HFFc6 (cell line): ENCODE measurements at places on chromosomes 6 and 20. TPM values are rescaled to one million over a fixed set of nuclear protein-coding genes. Genes with fewer than 3 reads are reported as not detected.

Gene HAO1
- not detected in 3 replicates for total RNA-seq

Gene LHFPL5
- total RNA-seq = not detected in 2 replicates

Gene MYL9
- total RNA-seq = 1,215 to 1,613 TPM (median 1,302 TPM) in 3 replicates

Gene COL9A3
- total RNA-seq = 0.07 to 0.34 TPM in 2 of 3 replicates, not detected in the other

Gene GPSM3
- total RNA-seq = 3.5 to 7.9 TPM (median 4.1 TPM) in 3 replicates

Gene WDR46
- total RNA-seq = 74.8 to 94.9 TPM (median 77.8 TPM) in 3 replicates

DNA sequence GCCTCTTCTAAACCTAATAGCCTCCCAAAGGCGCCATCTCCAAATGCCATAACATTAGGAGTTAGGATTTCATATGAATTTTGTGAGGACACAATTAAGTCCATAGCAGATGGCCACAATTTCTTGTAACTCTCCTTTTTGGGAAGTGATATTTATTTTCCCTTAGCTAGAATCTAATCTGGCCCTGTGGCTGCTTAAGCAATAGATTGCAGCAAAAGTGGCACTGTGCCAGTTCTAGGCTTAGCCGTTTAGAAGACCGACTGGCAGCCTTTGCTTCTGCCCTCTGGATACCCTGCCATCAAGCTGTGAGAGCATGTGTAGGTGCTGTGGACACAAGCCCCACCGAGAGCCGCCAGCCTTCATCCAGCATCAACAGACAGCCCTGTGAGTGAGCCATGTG lies 15.9 kb upstream of the ADGB start:
- no peak for DNase-seq

DNA sequence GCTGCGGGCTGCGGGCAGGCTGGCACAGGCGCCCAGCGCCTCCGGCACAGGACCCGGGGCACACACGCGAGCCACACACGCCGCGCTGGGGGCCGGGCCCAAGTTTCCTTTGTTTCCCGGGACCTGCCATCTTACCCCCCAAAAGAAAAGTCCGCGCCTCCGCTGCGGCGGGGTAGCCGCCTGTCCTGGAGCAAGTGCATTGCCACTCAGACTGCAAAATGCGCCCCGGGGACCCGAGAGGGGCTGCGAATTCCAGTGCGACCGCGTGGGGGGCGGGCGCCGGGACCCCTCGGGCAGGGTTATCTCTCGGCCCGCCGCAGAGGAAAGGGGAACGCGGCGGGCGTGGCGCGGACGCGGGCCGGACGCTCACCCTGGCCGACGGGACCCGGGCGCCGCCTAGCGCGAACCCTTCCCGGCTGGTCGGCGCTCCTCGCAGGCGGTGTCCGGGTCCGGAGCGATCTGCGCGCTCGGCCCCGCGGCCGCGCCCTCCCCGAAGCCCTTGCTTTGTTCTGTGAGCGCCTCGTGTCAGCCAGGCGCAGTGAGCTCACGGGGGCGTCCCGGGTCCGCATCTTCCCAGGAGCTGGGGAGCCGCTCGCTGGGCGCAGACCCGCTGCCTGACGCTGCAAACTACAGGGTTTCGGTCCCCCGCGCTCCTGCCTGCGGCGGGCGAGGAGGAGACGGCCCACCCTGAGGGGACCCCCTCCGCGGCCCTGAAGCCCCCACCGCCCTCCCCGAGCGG lies 639 bp upstream of the CD24 start:
- no peak for DNase-seq

GRCh38 chr20:5927749-5928462 lies 22.4 kb downstream of the TRMT6 start:
- DNase-seq = no peak

- peak; percentile 42 for DNase-seq
These were observed 8.4 kb downstream of the PTGIS start for GRCh38 chr20:49559411-49560081.

- no peak for DNase-seq
These were observed 14.2 kb downstream of the ITCH start for GRCh38 chr20:34377072-34377847.

GRCh38 chr20:36919715-36920333 lies 31.7 kb downstream of the SAMHD1 start:
- peak; percentile 64 for DNase-seq

- DNase-seq = no peak
These were observed 15.1 kb upstream of the HCK start for GRCh38 chr20:32036716-32037485.

DNA sequence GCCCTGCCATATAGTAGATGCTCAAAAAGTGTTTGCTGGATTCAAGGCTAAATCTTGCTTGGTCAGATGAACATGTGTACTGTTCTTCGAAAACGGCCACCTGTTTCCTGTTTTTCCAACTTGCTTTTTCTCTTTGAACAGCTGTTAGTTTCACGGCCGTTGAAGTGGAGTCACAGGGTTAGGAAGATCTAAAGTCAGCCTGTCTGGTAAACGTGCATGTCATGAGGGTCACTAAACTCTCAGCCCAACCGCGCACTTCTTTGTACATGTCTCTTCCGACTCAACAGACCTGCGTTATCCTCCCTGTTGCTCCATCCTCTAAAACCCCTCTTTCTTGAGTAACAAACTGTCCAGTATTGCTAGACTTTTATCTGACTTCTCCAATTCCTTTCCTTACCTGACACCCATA lies 93.2 kb upstream of the MAN1A1 start:
- DNase-seq = no peak

DNA sequence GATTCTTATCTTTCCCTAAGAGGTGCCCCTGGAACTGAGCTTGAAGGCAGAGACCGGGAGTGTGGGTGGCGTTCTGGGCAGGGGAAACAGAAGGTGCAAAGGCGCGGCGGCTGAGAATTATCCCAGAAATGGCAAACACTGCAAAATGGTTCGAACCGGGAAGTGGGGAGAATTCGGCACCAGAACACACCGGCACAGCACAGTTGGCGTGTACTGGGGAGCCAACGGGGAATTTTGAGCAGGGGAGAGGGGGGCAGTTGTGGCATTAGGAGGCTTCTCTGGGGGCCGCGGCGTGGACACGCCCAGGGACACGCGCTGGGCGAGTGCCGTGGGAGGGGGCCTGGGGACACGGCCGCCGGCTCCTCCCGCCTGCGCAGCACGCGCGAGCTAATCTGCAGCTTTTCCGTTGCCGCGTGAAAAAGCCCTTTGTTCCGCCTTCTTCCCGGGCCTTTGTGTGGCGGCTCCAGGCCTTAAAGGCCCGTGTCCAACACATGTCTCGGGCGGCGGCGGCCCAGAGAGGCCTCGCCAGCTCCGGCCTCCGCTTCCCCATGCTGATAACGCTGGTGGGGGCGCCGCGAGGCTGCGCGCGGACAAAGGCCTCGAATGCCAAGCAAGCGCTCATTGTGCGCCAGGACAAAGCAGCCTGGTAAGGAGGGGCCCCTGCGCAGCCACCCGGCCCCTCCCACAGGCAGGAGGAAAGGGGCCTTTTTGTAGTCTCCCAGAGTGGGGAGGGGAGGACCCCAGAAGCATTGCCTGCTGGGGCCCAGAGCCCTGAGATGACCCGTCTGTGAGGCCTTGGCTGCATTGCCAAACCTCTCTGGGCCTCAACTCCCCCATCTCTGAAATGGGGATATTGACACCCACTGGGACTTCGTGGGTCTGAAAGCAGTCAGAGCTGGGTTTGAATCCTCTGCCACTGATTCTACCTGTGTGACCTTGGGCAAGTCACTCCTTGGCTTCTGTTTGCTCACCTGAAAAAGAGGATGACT lies 82.8 kb downstream of the CD40 start:
- no peak for DNase-seq

DNA sequence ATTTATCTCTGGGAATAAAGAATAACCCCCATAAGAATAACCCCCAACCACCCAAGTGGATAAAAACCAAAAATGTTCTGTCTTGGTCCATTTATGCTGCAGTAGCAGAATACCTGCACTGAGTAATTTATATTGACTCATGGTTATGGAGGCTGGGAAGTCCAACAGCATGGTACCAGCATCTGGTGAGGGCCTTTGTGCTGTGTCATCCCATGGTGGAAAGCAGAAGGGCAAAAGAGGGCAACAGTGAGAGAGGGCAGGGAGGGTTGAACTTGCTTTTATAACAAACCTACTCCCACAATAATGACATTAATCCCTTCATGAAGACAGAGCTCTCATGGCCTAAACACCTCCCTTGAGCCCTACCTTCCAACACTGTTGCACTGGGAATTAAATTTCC lies 133.7 kb downstream of the ERMARD start:
- DNase-seq = no peak

- DNase-seq = no peak
These were observed 117.6 kb upstream of the CCN2 start for GRCh38 chr6:132068766-132069165.

GRCh38 chr20:12047838-12048432 lies 130.2 kb downstream of the BTBD3 start:
- DNase-seq = peak; percentile 7

DNA sequence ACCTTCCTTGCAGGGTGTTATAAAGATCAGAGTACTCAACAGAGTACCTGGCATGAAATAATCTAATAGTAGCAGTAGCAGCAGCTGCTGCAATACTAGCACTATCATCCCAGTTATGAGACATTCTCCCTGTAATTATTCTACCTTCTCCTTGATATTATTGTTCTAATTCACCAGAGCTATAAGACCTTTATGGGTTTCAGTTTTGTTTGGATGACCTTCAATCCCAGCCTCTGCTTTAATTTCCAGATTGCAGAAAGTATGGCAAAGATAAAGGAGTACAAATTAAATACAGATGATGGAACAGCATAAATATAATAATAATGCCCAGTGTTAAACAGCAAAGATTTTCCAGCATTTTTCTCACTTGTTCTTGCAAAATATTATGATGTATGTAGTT lies 150.5 kb upstream of the MYLIP start:
- DNase-seq = no peak

GRCh38 chr6:85747666-85748065 lies 105.0 kb upstream of the SYNCRIP start:
- peak; percentile 61 for DNase-seq

GRCh38 chr6:111565326-111566221 lies 40.1 kb downstream of the TRAF3IP2 start:
- DNase-seq = no peak

GRCh38 chr6:131027326-131027725 lies 35.7 kb downstream of the EPB41L2 start:
- no peak for DNase-seq
